ENCODE measurements at places on chromosomes 5 and 9.

GRCh38 chr9:113955076-113955752, 79.1 kb downstream of the ZNF618 start:
- no peak for DNase-seq

DNA sequence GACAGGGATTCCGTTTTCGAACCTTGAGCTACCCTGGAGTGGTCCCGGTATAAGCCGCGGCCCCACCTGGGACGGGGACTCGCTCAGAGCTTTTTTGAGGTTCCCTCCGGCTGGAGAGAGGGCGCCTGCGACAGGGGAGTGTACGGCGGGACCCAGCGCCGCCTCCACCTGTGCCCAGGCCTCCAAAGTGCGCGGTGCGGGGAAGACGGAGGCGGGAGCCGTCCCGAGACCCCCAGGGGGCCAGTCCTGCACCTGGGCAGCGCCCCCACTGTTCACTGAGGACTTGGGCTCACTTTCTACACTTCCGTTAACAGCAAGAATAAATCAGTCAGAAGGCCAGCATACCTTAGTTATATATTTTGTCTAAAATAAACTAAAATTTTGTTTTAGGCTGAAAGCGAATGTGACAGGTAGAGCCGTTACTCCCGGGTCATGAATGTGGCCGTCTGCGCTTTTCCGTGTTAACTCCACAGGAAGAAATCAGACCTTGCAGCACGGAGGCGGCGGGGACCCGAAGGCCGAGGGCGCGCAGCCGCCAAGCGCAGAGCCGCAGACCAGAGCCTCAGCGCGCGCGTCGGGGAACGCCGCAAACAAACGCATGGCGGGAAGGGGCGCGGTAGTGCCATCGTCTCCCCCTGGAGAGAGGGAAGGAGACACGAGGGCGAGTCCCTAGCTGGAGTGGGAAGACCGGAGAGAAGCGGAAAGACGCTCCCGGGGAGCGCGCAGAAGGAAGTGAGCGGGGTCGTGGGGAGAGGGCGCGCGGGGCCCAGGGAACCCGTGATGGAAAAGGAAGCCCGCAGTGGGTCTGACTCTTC, 14.1 kb downstream of the TRIM7 start:
- peak; percentile 83 for DNase-seq

DNA sequence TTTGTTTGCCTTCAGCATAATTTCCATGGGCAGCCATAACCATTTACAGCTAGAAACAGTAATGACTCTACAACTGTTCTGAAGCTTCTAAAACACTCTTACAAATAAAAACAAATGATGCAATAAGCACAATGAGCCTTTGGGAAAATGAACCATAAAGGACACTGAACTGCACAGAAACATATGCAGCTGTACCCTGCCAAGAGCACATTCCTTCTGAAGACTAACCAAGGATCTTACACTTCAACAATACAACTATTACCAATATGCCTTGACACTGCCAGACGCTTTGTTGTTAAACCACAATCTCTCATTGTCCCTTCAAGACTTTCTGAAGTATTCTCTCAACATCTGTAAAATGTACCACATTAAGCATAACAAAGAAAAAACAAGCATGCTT, 104.2 kb upstream of the HMHB1 start:
- DNase-seq, result no peak

GRCh38 chr9:6566409-6567139, 79.0 kb downstream of the GLDC start:
- DNase-seq, result peak; percentile 76

- DNase-seq, result no peak
These were observed 14.6 kb upstream of the COL15A1 start for GRCh38 chr9:98929071-98929470.

- no peak for DNase-seq
These were observed 37.7 kb upstream of the PSD2 start for GRCh38 chr5:139757727-139758509.

All from activated effector memory CD4-positive, alpha-beta T cell treated with anti-CD3 and anti-CD28 coated beads, Interleukin-2, amount 50 U/mL, for 16 hours (primary cell).